ENCODE measurements at places on chromosomes 11 and 22. TPM values are rescaled to one million over a fixed set of nuclear protein-coding genes. Genes with fewer than 3 reads are reported as not detected.
A peak's percentile ranks its signal among the peaks of the same experiment; 100 is the strongest.

Gene BTBD18
- total RNA-seq, result not detected

Gene HDAC10
- total RNA-seq, result 29.3 TPM

DNA sequence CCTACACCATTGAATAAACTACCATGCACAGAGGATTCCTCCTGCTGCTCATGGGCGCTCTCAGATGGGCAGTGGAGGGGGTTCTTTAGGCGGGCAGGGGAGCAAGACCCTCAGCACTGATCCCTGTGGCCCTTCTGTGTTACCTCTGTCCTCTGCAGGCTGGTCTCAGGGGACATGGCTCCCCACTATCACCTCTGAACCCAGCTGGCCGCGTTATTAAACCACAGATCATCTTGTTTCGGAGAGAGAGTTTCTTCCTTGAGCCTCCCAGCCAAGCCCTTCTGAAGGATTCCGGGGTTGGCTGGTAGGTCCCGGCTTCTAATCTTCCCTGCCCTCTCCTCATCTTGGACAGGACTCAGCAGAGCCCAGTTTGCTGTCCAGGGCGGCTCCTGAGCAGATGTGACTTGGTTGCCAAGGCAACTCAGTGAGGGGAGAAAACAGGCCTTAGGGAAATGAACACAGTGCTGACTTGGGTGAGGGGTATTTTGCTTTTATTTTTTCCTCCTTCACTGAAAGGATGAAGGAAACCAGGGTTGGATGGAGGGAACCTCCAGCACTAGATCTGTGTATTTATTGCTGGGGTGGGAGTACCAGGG is 13.3 kb downstream of the APOL3 start:
- H3K27me3 ChIP-seq, result peaks cover 24% of the 10 kb centered on the region
- peaks cover 22% of the 10 kb centered on the region for H3K4me1 ChIP-seq
- H3K36me3 ChIP-seq, result peaks cover 7% of the 10 kb centered on the region
- H3K27ac ChIP-seq, result no peak overlapping the region

Gene NAALAD2
- total RNA-seq, result 0.22 TPM

Gene TMEM223
- total RNA-seq, result 13.9 TPM

GRCh38 chr11:12785901-12786300 is 111.7 kb downstream of the TEAD1 start:
- H3K27ac ChIP-seq, result peak overlapping the region; percentile 45
- H3K36me3 ChIP-seq, result peaks cover 23% of the 10 kb centered on the region
- peaks cover 79% of the 10 kb centered on the region for H3K4me1 ChIP-seq
- no peak overlapping the region for H3K4me3 ChIP-seq
- H3K27me3 ChIP-seq, result no peaks in the 10 kb centered on the region
- no peak for DNase-seq

DNA sequence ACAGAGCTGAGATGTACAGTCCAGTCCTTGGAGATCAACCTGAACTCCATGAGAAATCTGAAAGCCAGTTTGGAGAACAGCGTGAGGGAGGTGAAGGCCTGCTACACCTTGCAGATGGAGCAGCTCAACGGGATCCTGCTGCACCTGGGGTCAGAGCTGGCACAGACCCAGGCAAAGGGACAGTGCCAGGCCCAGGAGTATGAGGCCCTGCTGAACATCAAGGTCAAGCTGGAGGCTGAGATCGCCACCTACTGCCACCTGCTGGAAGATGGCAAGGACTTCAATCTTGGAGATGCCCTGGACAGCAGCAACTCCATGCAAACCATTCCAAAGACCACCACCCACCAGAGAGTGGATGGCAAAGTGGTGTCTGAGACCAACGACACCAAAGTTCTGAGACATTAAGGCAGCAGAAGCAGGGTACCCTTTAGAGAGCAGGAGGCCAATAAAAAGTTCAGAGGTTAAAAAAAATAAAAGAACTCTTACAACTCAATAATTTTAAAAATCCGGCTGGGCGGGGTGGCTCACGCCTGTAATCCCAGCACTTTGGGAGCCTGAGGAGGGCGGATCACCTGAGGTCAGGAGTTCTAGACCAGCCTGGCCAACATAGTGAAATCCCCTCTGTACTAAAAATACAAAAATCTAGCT is 69.9 kb upstream of the RTL6 start:
- H3K27ac ChIP-seq, result no peak overlapping the region
- H3K36me3 ChIP-seq, result no peaks in the 10 kb centered on the region
- peaks cover 16% of the 10 kb centered on the region for H3K27me3 ChIP-seq
- DNase-seq, result peak; percentile 32
- no peak overlapping the region for H3K4me3 ChIP-seq

GRCh38 chr22:41582694-41583093 is 6.9 kb downstream of the PMM1 start:
- no peak for DNase-seq
- peak overlapping the region; percentile 27 for H3K27ac ChIP-seq
- no peaks in the 10 kb centered on the region for H3K27me3 ChIP-seq
- H3K36me3 ChIP-seq, result peaks cover 34% of the 10 kb centered on the region

GRCh38 chr11:79668575-79668974 is 227.7 kb upstream of the TENM4 start:
- H3K4me3 ChIP-seq, result no peak overlapping the region
- peaks cover 6% of the 10 kb centered on the region for H3K27me3 ChIP-seq
- H3K36me3 ChIP-seq, result no peaks in the 10 kb centered on the region
- no peaks in the 10 kb centered on the region for H3K4me1 ChIP-seq
- no peak overlapping the region for H3K27ac ChIP-seq

- no peak overlapping the region for H3K27ac ChIP-seq
- H3K4me3 ChIP-seq, result no peak overlapping the region
- peaks cover 16% of the 10 kb centered on the region for H3K27me3 ChIP-seq
- DNase-seq, result peak; percentile 5
Observed at GRCh38 chr22:27349456-27349855, 452.1 kb downstream of the MN1 start.

GRCh38 chr11:117837791-117838190 is 13.2 kb upstream of the FXYD2 start:
- no peak overlapping the region for H3K4me3 ChIP-seq
- H3K36me3 ChIP-seq, result no peaks in the 10 kb centered on the region
- H3K27ac ChIP-seq, result no peak overlapping the region
- no peak for DNase-seq
- H3K4me1 ChIP-seq, result no peaks in the 10 kb centered on the region
- H3K27me3 ChIP-seq, result peaks cover 50% of the 10 kb centered on the region

GRCh38 chr11:74936976-74937375 is 11.9 kb downstream of the XRRA1 start:
- peaks cover 45% of the 10 kb centered on the region for H3K4me1 ChIP-seq
- no peak for DNase-seq
- no peak overlapping the region for H3K4me3 ChIP-seq
- H3K27me3 ChIP-seq, result no peaks in the 10 kb centered on the region

Gene GVQW3
- total RNA-seq, result 0.32 TPM

DNA sequence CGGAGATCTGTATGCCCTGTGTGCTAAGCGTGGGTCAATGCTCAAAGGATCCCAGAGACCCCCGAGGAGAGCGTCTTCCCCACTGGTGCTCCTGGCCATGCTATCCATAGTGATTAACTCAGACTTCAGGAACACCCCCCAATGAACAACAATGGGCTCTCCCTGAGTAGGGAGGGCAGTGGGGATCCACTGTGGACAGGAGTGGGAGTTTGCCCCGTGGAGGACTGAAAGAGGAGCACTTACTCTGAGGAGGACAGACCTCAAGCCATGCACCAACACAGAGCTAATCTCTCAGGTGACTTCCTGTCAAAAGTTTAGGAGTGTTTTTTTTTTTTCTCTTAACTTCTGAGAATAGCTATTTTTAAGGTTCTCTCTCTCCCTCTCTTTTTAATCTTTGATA is 24.4 kb downstream of the SLC1A2 start:
- H3K36me3 ChIP-seq, result peaks cover 7% of the 10 kb centered on the region
- H3K27me3 ChIP-seq, result no peaks in the 10 kb centered on the region
- DNase-seq, result no peak
- H3K4me1 ChIP-seq, result peaks cover 43% of the 10 kb centered on the region
- no peak overlapping the region for H3K4me3 ChIP-seq

GRCh38 chr11:84671325-84671999 is 955.7 kb downstream of the DLG2 start:
- H3K27ac ChIP-seq, result no peak overlapping the region
- no peaks in the 10 kb centered on the region for H3K4me1 ChIP-seq
- H3K36me3 ChIP-seq, result no peaks in the 10 kb centered on the region
- H3K27me3 ChIP-seq, result peaks cover 2% of the 10 kb centered on the region
- no peak overlapping the region for H3K4me3 ChIP-seq

DNA sequence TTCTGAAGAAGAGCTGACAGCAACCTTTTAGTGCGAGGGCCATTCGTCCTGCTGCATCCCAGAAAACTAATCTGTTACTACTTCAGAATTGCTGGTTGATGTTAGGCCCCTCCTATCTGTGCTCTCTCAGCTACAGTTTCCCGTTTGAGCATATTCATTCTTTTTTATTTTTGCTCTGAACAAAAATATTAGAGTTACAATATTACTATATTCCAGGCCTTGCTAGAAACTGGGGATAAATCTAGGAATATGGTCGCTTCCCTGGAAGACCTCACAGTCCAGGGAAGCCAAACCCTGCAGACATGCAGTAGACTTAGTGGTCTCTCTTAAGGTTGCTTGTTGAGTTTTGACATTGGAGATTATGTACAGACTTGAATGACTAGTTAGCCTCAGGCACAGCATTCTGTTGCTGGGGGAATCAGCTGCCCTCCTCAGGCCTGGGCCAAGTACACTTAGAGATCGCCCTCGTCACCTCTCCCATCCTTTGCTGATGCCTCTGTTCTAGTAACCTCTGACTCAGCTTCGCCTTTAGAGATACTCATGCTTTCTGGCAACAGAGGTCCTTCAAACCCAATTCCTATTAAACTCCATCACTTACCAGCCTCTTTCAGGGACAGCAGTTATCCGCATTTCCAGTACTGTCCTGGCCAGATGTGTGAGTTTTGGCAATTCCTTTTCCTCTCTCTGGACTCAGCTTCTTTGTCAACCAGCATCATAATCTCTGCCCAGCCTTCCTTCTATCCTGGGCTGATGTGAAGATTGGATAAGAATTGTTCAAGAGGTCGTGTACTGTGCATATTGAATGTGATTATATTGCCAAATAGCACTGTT is 698 bp upstream of the ANAPC15 start:
- peak overlapping the region; percentile 98 for H3K4me3 ChIP-seq
- H3K27ac ChIP-seq, result peak overlapping the region; percentile 100
- peak; percentile 95 for DNase-seq
- H3K4me1 ChIP-seq, result peaks cover 66% of the 10 kb centered on the region
- peaks cover 25% of the 10 kb centered on the region for H3K36me3 ChIP-seq
- H3K27me3 ChIP-seq, result peaks cover 6% of the 10 kb centered on the region

Gene LUZP2
- not detected for total RNA-seq

Gene CD3G
- total RNA-seq, result not detected

GRCh38 chr11:27640954-27641353 is 59.3 kb downstream of the BDNF start:
- H3K4me3 ChIP-seq, result no peak overlapping the region
- H3K27me3 ChIP-seq, result peaks cover 8% of the 10 kb centered on the region
- no peak overlapping the region for H3K27ac ChIP-seq
- peaks cover 17% of the 10 kb centered on the region for H3K36me3 ChIP-seq
- H3K4me1 ChIP-seq, result peaks cover 6% of the 10 kb centered on the region

- H3K36me3 ChIP-seq, result no peaks in the 10 kb centered on the region
- no peak overlapping the region for H3K4me3 ChIP-seq
- H3K27me3 ChIP-seq, result no peaks in the 10 kb centered on the region
- H3K4me1 ChIP-seq, result no peaks in the 10 kb centered on the region
- H3K27ac ChIP-seq, result no peak overlapping the region
- DNase-seq, result no peak
Observed at GRCh38 chr11:124307093-124307492, 6.7 kb downstream of the OR8D1 start.

DNA sequence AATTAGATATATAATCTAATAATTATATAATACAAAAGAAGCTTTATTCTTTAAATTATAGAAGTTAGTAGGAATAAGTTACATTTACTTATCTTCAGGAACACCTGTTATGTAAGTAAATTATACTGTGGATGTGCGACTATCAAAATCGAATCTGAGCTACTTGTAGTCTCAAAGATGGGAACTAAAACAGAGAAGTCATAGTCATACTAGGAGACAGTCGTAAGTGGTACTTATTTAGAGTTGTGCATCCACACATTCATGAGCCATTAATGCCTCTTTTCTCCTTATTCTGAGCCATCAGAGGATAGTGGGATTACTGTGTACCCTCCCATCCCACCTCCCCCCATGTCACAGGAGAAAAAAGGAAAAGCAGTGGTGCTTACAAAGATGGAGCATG is 114.4 kb downstream of the CADM1 start:
- DNase-seq, result no peak
- H3K4me3 ChIP-seq, result no peak overlapping the region
- no peak overlapping the region for H3K27ac ChIP-seq
- no peaks in the 10 kb centered on the region for H3K36me3 ChIP-seq
- no peaks in the 10 kb centered on the region for H3K4me1 ChIP-seq

Gene THY1
- total RNA-seq, result 701 TPM

Gene TMEM191B
- 0.57 TPM for total RNA-seq

Gene HYOU1
- 148 TPM for total RNA-seq

DNA sequence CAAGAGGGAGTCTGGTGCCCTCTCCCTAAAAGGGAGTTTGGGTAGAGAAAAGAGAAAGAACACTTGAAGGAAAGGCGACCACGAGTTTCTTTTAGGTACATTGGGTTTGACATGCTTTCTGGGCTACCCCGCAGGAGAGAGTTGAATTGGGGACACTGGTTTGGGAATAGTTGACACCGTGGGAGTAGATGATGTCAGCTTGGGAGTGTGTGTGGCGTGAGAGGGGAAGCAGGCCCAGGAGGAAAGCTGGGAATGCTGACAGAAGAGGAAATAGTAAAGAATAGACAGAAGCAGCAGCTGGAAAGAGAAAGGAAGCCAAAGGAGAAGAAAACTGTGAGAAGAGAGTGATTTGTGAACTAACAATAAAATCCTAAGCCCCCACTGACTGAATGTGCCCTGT is 442.9 kb downstream of the DYNC2H1 start:
- H3K4me1 ChIP-seq, result peaks cover 8% of the 10 kb centered on the region
- DNase-seq, result no peak
- peaks cover 1% of the 10 kb centered on the region for H3K27me3 ChIP-seq
- no peaks in the 10 kb centered on the region for H3K36me3 ChIP-seq
- H3K4me3 ChIP-seq, result no peak overlapping the region
- no peak overlapping the region for H3K27ac ChIP-seq

Gene MOV10L1
- 0.59 TPM for total RNA-seq

DNA sequence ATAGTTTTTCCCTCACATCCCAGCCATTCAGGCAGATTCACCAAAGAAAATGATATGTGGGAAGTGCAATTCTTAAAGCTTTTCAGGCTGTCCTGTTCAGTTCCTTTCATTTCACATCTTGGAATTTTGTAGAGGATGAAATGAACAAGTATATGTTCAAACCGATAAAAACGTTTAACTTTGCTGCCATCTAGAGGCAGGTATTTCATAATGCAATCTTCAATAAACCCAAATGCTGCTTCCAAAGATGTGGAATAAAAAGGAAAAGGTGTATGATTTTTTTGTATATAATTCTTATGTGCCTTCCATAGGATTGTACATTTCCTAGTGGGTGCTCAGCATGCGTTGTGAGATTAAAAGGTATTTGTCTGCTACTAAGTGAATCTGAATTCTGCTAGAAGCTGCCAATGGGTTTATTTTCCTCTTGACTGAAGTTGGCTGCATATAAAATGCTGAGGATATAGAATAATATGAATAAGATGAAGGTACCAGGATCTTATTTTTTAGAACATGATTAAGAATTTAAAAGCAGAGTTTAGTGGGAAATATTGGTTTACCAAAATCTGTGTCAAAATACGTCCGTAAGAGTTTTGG is 199.3 kb downstream of the PGR start:
- DNase-seq, result peak; percentile 67
- peak overlapping the region; percentile 29 for H3K27ac ChIP-seq
- peak overlapping the region; percentile 44 for H3K4me3 ChIP-seq
- H3K27me3 ChIP-seq, result no peaks in the 10 kb centered on the region
- peaks cover 42% of the 10 kb centered on the region for H3K4me1 ChIP-seq

Gene POTEH
- total RNA-seq, result not detected

GRCh38 chr11:75763846-75764245 is 4.7 kb upstream of the DGAT2 start:
- DNase-seq, result no peak
- H3K36me3 ChIP-seq, result no peaks in the 10 kb centered on the region
- H3K4me1 ChIP-seq, result peaks cover 12% of the 10 kb centered on the region
- H3K4me3 ChIP-seq, result no peak overlapping the region
